ENCODE measurements at places on chromosomes 7 and 10.

GRCh38 chr7:144102041-144102440, 7.3 kb upstream of the OR2A2 start:
- no peak for DNase-seq

GRCh38 chr7:3043544-3044371, at the start of gene CARD11:
Gene CARD11, minus strand, starts transcription at chr7:3043867. Its CDS starts 85,361 bp downstream, at chr7:2958506.
- DNase-seq: no peak

DNA sequence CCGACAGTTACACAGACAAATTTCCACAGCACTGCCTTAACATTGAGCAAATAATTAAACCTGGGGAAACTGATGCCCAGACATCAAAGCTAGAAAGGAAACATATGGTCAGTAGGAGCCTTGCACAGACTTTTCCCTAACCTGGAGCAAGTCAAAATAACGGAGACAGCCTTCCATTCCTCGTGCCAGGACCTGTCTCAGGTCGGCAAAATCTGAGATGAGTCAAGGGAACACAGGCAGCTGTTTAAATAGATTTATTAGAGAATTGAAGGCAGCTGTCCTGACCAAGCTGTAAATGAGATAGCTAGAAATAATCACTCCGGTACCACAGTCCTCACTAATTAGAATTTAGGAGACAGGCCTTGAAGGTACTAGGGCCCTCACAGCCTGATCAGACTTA, 81.2 kb downstream of the RAMP3 start:
- no peak for DNase-seq

DNA sequence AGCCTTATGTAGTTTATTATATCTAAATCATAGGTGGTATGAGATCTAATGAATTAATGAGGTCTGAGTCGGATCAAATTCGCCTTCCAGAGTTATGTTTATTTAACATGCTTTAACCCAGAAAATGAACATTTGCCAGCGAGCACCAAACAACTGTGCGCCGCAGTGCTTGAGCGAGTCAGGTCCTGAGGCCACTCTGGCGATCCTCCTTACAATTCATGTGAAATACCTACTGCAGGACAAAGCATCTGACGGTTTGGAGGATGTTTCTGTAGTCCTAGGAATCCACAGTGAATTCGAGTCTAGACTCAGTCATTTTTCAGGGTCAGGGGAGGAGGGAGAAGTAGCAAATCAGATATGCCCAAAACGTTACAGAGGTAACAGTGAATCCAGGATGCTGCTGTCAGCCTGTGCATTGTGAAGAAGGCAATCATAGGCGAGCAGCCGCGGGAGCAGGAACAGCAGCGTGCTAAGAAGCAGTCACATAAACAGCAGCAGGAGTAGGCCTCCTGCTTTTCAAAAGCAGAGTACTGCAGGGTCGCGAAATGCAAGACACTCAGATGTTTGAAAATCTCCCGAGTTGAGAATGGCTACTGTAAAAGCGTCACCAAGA, 120.2 kb downstream of the CACNB2 start:
- no peak for DNase-seq

GRCh38 chr10:1425879-1426278, 311.4 kb downstream of the ADARB2 start:
- DNase-seq: no peak

DNA sequence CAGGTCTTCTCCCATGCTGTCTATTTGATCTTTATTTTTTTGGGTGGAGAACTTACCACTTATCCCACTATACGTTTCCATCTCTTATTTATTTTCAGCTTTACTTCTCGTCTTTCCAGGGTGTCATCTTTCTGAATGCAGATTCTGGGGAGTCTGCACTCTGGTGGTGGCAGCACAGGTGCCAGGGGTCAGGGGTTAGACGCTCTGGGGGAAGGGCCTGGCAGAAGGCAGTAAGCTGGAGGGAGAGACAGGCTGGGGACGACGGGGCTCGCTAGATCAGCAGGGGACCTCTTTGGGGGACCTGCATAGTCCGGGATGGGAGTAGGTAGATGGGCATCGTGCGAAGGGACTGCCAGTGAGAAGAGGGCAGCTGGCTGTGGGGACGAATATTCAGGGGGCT, 22.3 kb downstream of the CHST12 start:
- DNase-seq: no peak

- DNase-seq: no peak
Measured at GRCh38 chr7:73841689-73842066, 638 bp downstream of the METTL27 start.

- no peak for DNase-seq
Measured at GRCh38 chr7:101905203-101905865, 87.9 kb downstream of the CUX1 start.

DNA sequence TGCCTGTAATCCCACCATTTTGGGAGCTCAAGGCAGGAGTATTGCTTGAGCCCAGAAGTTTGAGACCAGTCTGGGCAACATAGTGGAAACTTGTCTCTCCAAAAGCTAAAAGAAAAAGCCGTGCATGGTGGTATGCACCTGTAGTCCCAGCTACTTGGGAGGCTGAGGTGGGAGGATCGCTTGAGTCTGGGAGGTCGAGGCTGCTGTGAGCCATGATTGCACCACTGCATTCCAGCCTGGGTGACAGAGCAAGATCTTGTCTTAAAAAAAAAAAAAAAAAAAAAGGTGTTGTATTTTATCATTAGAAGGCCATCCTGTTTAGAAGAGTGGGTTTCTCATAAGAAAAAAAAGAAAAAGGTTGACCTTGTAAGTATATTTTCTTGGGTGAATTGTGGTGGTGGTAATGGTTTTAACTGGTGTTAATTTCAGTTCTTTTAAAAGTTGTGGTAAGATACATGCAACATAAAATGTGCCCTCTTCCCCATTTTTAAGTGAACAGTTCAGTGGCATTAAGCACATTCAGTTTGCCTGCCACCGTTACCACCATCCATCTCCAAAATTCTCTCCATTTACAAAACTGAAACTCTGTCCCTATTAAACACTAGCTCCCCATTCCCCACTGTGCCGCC, 34.7 kb downstream of the GRIFIN start:
- DNase-seq: peak; percentile 20
